H9 (cell line): ENCODE measurements at places on chromosomes 2 and 18. TPM values are rescaled to one million over a fixed set of nuclear protein-coding genes. Genes with fewer than 3 reads are reported as not detected.

Gene LYG1
- 0.31 and 0.37 TPM in 2 replicates for total RNA-seq

DNA sequence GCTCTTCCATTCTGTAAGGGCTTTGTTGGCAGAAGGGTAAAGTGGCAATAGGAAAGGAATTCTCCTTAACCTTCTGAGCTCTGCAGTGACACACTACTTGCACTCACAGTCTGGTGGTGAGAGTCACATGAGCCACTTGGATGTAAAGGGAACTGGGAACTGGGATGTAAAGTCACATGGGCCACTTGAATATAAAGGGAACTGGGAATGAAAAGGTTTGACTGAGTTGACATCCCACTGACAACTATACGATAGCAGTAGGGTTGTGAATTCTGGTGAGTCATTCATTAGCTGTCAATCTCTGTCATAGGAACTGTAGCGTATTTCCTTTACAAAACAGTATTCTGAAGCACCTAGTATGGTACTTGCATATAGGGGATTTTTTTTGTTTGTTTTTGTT lies 5.5 kb downstream of the RPE start:
- DNase-seq, result no peak

DNA sequence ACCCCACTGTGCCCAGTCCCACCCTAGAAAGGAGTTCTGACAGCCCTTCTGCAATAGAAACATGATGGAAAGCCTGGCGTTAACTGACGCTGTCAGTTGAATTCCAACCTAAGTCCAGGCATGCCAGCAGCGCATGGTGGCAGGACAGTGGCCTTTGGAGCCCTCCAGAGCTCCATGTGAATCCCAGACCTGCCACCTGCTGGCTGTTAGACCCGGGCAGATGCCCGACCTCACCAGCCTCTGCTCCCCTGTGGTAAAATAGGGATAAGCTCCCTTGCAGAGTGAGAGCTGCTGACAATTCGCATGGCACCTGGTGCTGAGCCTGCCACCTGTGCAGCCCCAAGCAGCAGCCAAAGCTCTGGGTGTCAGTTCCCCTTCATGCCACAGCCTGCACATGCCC lies 138.6 kb downstream of the LOXHD1 start:
- peak; percentile 65 for DNase-seq

DNA sequence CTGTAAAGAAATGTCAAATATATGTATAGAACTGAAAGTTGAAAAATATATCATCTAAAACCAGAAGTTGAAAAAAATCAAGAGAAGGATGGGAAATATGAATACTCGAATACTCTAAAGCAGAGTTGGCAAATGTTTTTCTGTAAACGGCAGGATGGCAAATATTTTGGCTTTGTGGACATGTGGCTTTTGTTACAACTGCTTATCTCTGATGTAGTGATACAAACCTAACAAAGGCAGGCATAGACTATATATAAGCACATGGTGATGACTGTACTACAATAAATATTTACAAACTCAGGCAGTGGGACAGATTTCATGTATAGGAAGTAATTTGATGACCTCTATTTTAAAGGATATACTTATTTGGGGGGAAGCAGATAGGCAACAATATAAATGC lies 224.6 kb upstream of the LRRTM4 start:
- DNase-seq, result no peak

Gene FOXI3
- 18.3 and 19.2 TPM in 2 replicates for total RNA-seq

Gene DSEL
- total RNA-seq, result 5.3 and 6.0 TPM in 2 replicates

- no peak for DNase-seq
Measured at GRCh38 chr2:173648816-173649215, 294.1 kb downstream of the CDCA7 start.

DNA sequence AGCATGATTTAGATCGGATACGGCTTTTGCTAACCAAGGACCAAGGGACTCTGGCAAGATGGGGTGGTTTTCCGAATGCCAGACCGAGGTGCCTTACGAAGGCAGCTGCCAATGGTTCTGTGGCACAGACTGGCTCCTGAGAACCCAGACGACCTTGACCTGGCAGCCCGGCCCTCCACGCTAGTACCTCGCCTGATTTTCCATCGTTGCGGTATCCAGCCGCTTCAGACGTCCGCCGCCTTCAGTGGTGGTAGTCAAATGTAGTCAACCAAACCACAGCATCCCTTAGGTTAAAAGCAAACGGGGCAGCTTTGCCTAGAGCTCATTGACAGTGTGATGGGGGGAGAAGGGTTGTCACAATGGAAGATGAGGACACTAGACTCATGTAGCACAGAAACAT lies 42.6 kb downstream of the GBX2 start:
- DNase-seq, result no peak

DNA sequence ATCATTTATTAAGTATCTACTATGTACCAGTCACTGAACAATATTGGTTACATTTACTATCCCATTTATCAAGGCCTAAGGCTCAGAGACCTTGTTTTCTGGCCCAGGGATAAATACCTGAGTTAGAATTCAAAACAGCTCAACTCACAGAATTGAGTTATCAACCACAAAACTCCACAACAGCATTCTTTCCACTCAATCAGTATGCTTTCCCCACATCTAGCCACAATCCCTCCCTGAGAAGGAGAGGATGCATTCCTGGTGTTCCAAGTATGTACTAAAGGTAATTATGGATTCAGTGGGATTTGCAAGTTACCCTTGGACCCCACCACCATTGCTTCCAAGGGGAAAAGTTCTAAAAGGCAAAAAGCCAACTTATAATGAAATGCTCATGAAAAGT lies 104.2 kb upstream of the PID1 start:
- DNase-seq, result no peak

Gene CAPN10
- 45.0 and 47.4 TPM in 2 replicates for total RNA-seq

Gene LINC00305
- not detected in 2 replicates for total RNA-seq

DNA sequence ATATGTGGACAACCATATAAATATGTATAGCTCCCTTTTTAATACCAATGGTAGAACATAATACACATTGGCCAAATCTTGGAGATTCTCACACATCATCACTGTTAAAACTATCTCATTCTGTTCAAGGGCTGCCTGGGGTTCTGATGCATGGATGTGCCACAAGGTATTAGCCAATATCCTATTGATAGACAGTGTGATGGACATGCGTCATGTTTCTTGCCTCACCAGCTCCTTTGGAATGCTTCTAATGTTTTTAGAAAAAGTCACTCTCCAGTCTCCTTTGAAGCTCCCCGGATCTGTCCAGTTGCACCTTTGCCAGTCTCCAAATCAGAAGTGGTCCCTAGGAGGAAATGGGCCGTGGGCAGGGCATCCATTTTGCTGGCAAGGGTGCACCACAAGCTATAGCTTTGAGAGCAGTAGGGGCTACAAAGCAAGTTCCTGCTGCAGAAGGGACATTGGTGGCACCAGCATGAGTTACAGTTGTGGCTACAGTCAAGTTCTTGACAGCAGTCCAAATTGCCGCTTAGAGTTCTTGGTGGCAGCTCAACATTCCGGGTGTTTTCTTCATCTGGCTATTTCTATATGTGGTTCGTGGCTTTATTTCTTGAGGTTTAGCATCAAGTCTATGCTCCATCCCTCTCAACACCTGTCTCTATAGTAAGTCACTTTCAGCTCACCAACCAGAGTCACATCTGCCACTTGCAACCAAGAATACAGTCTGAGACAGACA lies 25.1 kb upstream of the ATRAID start:
- no peak for DNase-seq

Gene BOLL
- not detected in 2 replicates for total RNA-seq

GRCh38 chr2:6933911-6934310 lies 16.7 kb downstream of the RNF144A start:
- no peak for DNase-seq

- no peak for DNase-seq
Measured at GRCh38 chr2:54224997-54225396, 31.0 kb downstream of the TSPYL6 start.

GRCh38 chr2:196431076-196431475 lies 208.4 kb upstream of the CCDC150 start:
- DNase-seq, result no peak

Gene SLC35F6
- 15.7 and 16.0 TPM in 2 replicates for total RNA-seq

DNA sequence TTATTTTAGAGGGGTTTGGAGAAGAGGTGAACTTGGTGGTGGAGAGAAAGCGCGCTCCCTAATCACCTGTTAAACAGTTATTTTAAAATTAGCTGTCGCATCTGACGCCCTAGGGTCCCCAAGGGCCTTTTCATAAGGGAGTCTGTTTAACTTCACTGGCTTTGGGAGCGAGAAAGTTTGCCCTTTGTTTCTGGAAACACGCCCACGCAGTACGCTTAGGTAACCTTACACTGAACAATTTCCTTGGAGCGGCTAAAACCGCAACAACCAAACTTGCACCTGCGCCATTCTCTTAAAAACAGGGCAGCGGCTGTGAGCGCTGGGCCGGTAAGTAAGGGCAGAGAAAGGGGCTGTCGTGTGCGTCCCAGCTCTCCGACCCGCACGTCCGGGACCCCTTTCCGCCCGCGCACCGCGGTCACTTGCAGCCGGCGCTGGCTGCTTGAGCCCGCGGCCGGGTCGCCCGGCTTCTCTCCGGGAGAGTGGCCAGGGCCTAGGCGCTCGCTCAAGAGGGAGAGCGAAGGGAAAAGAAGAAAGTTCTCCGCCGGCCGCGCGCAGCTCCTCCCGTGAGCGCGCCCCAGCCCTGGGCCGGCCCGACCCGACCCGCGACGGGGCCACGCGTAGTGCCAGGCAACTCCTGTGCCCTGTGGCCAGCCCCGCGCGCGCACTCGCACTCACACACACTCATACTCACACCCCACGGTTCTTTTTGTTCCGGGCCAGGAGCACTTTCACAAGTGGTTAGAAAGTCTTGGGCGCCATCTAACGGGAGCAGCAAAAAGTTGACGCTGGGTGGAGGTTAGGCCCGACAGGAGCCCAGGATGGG lies 19.2 kb downstream of the POU3F3 start:
- DNase-seq, result peak; percentile 78

DNA sequence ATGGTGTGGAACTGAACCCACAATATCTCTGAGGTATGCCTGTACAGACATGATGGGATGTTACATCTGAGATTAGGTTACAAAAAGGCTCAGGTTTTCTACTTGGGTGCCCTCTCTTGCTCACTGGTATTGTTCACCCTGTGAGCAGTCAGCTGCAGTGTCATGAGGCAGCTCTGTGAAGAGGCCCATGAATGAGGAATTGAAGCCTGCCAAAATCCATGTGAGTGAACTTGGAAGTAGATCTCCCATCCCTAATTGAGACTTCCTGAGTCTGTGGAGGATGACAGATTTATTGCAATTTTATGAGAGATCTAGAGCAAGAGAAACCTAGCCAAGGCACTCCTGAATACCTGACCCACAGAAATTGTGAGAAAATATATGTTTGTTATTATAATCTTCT lies 404.9 kb upstream of the ZEB2 start:
- no peak for DNase-seq

DNA sequence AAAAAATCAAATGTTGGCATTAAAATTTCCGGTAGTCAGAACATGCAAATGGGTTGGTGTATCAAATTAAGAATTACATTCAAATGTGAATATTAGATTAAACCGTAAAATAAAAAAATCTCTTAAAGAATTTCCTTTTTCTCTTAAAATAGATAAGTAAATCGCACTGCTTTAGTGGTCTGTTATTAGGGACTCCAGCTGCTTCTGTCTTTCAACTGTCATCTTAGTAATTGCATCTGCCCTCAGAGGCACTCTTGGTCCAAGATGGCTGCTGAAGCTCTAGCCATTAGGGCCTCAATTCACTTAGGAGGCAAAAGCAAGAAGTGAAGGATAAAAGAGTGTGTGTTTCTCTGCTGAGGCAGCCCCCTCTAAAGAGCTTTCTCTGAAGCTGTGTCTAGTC lies 132.4 kb downstream of the MGAT5 start:
- no peak for DNase-seq

DNA sequence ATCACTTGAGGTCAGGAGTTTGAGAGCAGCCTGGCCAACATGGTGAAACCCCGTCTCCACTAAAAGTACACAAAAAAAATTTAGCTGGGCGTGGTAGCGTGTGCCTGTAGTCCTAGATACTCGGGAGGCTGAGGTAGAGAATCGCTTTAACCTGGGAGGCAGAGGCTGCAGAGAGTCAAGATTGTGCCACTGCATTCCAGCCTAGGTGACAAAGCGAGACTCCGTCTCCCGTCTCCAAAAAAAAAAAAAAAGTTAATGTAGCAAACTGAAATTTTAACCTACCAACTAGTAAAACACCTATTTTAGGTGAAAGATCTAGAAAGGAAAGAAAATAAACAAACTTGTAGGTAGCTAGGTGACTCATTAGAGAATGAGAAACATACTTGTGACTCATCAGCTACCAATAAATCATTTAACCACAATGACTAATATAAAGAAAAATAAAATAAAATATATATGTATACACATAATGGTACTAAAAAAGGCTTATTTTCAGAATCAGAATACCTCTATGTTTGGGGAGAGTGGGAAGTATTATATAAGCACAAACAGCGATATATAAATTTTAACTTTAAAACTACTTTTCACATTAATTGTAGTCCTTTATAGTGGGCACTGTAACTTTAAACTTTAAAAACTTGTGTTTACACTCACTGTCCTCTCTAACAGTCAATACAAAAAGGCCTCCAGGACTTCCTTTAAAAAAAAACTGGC lies 36.6 kb downstream of the DARS1 start:
- DNase-seq, result no peak

- DNase-seq, result no peak
Measured at GRCh38 chr2:176435729-176436128, 166.5 kb downstream of the MTX2 start.

Gene DSG1
- not detected in 2 replicates for total RNA-seq

Gene SCYGR3
- not detected in 2 replicates for total RNA-seq

Gene HOXD9
- not detected in 2 replicates for total RNA-seq

- no peak for DNase-seq
Measured at GRCh38 chr18:44715245-44715644, 34.6 kb downstream of the SETBP1 start.

Gene GPR55
- total RNA-seq, result 0.11 TPM in 1 of 2 replicates, not detected in the other

DNA sequence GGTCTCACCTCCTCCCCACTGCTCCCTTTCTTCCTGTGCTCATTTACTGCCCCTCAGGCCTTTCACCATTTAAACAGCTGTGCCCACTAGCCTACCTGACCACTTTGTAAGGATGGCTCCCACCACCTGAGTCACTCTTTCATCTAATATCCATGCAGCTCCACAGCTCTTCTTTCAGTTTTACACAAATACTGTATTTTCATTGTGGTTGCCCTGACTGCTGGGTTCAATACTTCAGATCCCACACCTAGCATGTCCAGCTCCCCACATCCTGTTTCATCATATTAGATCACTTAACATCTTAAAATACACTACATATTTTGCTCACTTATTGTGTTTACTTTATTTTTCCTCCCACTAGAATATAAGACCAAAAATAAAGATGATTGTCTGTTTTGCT lies 1110.6 kb downstream of the TSN start:
- no peak for DNase-seq

DNA sequence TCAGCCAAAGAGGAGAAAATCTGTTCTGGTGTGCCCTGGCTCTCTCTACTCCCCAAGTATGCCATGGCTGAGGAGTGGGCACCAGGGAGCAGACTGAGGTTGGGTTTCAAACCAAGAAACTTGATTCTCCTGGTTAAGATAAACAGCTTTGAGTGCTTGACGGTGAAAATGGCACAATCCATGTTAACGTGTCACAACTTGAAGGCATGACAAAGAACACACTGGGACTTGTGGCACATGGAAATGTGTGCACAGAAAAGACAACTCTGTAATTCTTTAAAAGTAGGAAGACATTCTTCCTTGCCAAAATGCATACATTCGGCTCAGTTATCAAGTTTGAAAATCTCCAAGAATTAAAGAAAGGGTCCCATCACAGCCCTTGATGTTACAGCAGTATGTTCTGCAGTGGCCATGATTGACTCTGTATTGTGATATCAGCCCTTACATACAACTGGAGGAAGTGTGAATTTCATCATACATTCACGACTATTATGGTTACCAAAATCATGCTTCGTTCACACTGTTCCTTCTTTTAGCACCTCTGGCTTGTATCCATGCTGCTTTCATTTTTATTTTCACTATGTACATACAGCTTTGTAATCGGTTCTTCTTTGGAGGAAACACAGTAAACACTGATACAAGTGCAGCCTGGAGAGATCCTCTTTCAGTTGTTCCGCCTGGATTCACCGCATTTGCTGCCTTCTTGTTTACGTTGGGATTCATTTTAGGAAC lies 15.6 kb upstream of the ACTG2 start:
- no peak for DNase-seq
